ENCODE measurements at places on chromosomes 6 and 20.

- DNase-seq: no peak
These were observed 423.3 kb downstream of the QKI start for GRCh38 chr6:163837691-163838431.

DNA sequence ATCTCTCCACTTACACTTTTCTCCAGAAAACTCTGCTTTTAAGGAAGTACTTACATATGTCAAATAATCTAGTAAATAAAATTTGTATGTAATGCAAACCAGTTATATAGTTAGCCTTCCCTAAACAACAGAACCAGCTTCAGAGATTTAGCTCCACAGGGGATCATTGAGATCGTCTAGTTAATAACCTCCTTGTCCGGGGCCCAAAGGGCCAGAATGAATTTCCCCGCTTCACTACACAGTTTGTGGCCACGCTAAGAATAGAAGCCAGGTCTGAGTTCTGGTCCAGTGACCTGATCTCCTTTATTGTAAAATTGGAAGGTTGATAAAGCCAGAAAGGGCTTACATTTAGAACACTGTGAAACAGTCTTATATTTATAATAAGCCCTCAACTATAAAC lies 245.2 kb downstream of the TPBG start:
- no peak for DNase-seq

- DNase-seq: no peak
These were observed 118.3 kb upstream of the FBXL4 start for GRCh38 chr6:99066044-99066443.

DNA sequence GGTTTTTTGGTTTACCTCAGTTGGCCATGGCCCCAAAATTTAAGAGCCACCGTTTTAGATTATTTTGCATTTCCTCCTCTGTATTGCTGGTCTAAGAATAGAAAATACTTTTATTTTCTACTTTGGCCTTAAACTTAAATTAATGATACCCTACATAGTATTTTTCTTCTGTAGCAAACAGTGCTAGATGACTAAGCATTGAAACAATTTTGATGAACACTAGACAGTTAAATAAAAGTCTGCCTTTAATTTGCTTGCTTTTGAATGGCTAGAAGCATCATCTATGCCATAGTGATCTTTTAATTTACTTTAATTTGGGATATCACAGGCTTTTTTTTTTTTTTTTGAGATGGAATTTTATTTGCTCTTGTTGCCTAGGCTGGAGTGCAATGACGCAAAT lies 106.4 kb downstream of the CD109 start:
- no peak for DNase-seq

- DNase-seq: no peak
These were observed 46.3 kb downstream of the OR2B2 start for GRCh38 chr6:27865850-27866356.

DNA sequence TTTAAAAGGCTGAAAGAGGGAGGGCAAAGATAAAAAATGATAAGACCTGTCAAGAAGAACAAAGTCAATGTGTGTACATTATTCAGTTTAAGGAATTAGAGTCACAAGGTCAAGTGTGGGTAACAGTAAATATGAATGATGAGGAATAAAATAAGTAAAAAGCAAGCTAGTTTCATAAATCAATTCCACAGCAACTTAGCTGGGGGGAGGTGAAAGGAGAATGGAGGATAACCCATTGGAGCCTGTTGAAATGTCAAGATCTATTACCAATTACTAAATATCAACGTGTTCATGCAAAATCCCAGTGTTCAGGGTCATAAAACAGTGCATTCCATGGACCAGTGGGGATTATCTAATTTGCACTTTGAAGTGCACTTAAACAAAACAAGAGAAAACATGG lies 242.9 kb downstream of the TBX18 start:
- DNase-seq: no peak

DNA sequence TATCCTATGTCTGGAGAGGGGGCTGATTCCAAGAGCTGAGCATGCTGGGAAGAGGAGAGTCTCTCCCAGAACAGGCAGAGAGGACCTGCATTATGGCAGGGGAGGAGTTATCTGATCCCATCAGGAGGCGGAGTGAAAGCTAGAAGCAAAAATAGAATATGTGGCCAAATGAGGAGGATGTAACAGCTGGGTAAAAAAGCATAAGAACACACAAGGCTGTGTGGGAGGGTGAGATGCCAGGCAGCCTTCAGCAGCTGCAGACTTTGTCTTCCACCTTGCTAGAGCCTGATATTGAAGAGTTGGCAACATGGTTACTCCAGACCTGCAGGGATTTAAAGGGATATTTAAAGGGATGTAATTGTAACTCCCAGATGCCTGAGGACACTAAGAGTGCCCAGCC lies 167.1 kb downstream of the PTPRT start:
- DNase-seq: no peak

DNA sequence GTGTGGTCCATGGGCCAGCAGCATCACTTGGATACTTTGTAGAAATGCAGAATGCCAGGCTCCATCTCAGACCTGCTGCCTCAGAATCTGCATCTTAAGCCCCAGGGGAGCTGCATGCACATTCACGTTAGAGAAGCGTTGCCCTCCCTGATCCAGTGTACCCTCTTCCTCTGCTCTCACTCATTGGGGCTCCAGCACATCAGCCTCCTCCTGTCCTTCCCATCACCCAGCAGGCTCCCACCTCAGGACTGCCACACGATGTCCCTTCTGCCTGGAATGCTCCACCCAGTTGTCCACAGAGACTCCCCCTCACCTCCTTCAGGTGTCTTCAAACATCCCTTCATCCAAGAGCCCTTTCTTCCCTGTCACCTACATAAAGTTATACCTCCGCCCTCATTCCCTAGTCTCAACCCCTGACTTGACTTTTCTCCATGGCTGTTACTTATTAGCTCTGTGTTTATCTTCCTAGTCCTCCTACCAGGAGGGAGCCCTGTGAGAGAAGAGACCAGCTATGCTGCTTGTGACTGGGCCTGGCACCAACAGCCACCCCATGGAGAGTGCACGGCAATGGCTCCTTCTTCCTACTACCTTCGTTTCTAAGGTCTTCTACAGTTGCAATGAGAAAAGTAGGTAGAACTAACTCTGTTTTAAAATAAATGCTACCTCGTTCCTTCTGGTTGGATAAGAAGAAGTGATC lies 3.3 kb upstream of the ACSS1 start:
- no peak for DNase-seq

- DNase-seq: no peak
These were observed 36.4 kb upstream of the GCLC start for GRCh38 chr6:53581173-53581773.

DNA sequence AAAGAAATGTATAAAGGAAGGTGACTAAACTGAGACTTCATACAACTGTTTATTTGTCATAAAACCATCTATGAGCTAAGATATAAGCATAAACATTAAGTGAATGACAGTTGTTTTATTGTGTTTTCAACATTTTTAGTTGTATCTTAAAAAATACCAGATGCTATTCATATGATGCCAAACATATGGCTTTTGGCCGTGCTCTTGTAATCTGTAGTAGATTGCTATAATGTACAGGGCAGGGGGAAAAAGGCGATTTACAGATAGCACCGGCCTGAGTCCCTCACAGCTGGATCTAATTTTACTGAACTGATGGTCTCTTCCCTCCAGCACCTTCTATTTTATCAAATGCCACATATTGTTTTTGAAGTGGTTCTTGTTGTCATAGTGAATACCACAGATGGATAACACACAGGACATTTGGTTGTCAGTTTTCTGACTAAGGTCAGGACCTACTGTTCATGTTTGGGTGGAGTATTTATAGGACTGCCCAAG lies 48.2 kb downstream of the CENPW start:
- no peak for DNase-seq

- DNase-seq: no peak
These were observed 30.0 kb upstream of the EDN3 start for GRCh38 chr20:59270380-59270779.
